Naive B cell (primary cell): ENCODE measurements at places on chromosomes 3 and 15. TPM values are rescaled to one million over a fixed set of nuclear protein-coding genes. Genes with fewer than 3 reads are reported as not detected.

The VPS39 gene
- polyA plus RNA-seq = 29.7 TPM

GRCh38 chr15:97683831-97684230 lies 276.7 kb upstream of the ARRDC4 start:
- H3K27ac ChIP-seq = no peak overlapping the region
- no peaks in the 10 kb centered on the region for H3K36me3 ChIP-seq
- H3K4me1 ChIP-seq = no peaks in the 10 kb centered on the region
- DNase-seq = no peak
- no peak overlapping the region for H3K4me3 ChIP-seq
- no peaks in the 10 kb centered on the region for H3K27me3 ChIP-seq

GRCh38 chr3:124599147-124599765 lies 131.0 kb upstream of the UMPS start:
- no peaks in the 10 kb centered on the region for H3K4me1 ChIP-seq
- H3K4me3 ChIP-seq = no peak overlapping the region
- no peak for DNase-seq
- H3K27me3 ChIP-seq = peaks cover 31% of the 10 kb centered on the region

DNA sequence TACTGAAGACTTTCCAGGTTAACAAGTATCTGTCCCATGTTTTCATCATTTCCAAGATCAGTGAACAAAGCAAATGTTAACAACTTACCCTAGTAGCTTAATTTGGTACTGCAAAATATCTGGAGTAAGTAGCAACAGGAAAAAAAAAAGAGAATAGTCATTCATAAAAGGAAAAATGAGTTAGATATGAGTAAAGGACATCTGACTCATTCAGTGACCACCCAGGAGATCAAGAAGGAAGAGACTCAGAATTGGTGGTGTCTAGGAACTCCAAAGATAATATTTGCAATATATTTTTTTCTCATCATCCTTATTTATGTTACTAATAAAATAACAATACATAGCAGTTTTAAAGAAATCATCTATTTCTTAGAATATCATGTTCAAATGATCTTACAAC lies 253.8 kb upstream of the COL8A1 start:
- no peaks in the 10 kb centered on the region for H3K27me3 ChIP-seq
- no peak overlapping the region for H3K4me3 ChIP-seq
- no peaks in the 10 kb centered on the region for H3K4me1 ChIP-seq
- no peak for DNase-seq

DNA sequence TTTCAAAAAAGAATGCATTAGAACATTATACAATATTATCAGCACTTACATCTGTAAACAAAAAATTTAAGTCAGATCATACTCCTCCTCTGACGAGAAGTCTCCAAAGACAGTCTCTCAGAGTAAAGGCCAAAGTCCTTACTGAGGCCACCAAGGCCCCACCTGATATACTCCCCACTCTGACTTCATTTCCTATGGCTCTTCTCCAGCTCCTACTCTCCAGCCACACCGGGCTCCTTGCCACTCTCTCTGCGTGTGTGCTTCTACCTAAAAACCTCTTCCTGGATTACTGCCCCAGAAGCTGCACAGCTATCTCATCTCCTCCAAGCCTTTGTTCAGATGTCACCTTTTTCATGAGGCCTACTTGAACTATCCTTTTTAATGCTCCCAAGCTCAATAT lies 5.0 kb downstream of the DCP1A start:
- H3K27ac ChIP-seq = no peak overlapping the region
- peaks cover 16% of the 10 kb centered on the region for H3K36me3 ChIP-seq
- H3K4me1 ChIP-seq = peaks cover 21% of the 10 kb centered on the region
- H3K4me3 ChIP-seq = no peak overlapping the region

The CD200R1 gene
- 3.8 TPM for polyA plus RNA-seq

GRCh38 chr3:126414961-126415660 lies 20.4 kb downstream of the CFAP100 start:
- H3K27me3 ChIP-seq = peaks cover 55% of the 10 kb centered on the region
- no peak overlapping the region for H3K27ac ChIP-seq
- DNase-seq = no peak
- no peak overlapping the region for H3K4me3 ChIP-seq
- H3K36me3 ChIP-seq = no peaks in the 10 kb centered on the region
- H3K4me1 ChIP-seq = no peaks in the 10 kb centered on the region

DNA sequence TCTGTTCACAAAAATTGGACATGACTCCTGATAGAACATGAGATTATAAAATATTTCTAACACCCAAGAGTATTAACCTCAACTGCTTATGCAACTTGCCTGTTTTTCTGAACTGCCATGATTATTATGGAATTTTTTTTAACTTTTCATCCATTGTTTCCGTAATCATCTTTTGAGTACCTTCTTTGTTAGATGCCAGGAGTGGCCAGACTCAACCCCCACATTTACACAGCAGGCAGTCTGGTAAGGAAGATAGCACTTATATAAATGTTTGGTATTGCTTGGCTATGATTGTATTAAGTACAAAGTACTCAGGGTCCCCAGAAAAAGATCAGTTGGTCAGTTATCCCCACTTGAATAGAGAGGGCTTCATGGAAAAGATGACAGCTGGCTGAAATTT lies 74.3 kb downstream of the CRYBG3 start:
- peak overlapping the region; percentile 16 for H3K27ac ChIP-seq
- H3K4me1 ChIP-seq = peaks cover 8% of the 10 kb centered on the region
- H3K36me3 ChIP-seq = peaks cover 23% of the 10 kb centered on the region
- no peaks in the 10 kb centered on the region for H3K27me3 ChIP-seq
- DNase-seq = no peak

GRCh38 chr3:126848991-126849390 lies 133.9 kb upstream of the PLXNA1 start:
- no peaks in the 10 kb centered on the region for H3K27me3 ChIP-seq
- H3K4me1 ChIP-seq = no peaks in the 10 kb centered on the region
- peaks cover 6% of the 10 kb centered on the region for H3K36me3 ChIP-seq
- H3K4me3 ChIP-seq = no peak overlapping the region
- DNase-seq = no peak
- no peak overlapping the region for H3K27ac ChIP-seq

DNA sequence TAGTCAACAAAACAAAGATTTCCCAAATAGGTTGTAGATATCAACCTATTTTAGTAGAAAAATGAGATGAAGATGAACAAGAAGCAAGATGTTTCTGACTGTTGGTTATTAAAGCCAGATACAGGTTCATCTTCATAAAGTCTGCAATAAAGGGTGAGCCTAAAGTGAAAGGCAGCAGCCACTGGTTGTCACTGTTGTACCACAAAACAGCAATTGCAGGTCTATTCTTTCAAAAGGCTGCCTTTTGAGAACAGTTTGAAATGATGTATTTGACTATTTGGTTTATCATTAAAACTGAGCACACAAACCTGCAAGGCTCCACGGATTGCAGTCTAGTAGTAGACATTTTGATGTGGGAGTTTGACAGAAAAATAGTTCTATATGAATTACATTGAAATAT lies 543.4 kb downstream of the GBE1 start:
- no peaks in the 10 kb centered on the region for H3K4me1 ChIP-seq
- no peak overlapping the region for H3K27ac ChIP-seq
- no peaks in the 10 kb centered on the region for H3K36me3 ChIP-seq
- H3K27me3 ChIP-seq = no peaks in the 10 kb centered on the region

DNA sequence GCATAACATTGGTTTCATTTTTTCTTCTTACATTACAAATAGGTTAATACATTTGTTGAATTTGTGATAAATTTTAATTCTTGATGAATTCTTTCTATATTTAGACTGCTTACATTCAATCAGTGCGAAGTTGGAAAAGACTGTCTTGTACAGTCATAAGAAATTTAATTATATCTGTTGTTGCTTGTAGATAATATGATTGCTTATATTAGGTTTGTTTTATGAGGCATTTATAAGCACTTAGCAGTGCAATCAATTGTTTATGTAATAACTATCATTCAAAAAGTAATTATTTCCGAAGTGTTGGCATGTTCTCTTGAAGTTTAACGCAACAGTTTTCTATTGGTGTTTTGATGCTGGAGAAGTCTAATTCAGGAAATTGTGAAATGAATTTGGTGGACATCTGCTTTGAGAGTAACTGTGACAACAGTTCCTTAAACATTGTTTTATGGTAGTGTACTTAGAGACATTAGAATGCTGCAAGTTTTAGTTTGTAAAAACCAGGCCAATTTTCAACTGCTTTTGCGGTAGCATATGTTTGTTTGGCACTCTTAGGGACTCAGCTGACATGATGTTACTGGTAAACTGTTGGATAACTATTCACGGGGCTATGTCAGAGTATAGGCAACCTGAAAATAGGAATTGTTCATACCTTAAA lies 99.7 kb downstream of the NAALADL2 start:
- no peaks in the 10 kb centered on the region for H3K4me1 ChIP-seq
- H3K4me3 ChIP-seq = no peak overlapping the region
- DNase-seq = no peak
